Peyer's patch (tissue), 4 donors: ENCODE measurements at places on chromosomes 3 and 15.

DNA sequence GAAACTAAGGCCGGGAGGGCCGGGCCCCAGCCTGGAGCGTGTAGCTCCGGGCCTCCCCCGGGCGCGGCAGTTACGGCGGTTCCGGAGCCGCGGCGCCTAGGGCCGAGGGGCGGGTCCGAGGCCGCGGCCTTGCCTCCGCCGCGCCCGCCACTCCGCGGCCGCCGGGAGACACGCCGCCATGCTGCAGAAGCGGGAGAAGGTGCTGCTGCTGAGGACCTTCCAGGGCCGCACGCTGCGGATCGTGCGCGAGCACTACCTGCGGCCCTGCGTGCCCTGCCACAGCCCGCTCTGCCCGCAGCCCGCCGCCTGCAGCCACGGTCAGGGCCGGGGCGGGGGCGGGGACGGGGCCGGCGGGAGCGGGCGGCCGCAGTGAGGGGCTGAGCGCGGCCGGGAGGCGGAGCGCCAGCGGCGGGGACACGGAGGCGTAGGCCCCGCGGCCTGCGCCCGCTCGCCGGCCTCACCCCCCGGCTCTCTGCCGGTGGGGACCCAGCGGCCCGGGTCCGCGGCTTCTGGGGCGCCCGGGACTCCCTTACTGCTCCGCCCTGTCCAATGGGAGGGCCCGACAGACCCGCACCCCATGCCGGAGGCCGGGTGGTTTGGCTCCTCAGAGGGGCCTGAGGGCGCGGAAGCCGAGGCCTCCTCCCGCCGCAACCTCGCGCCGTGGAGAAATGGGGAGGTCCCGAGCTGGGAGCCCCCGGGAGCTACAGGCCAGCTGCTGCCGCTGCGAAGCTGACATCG, at the start of gene DIS3L:
Gene DIS3L (plus strand): TSS at position 150 of the 738 bp plus-strand sequence. CDS start 29 bp downstream, at position 179.
- DNase-seq = peak; percentile 81

DNA sequence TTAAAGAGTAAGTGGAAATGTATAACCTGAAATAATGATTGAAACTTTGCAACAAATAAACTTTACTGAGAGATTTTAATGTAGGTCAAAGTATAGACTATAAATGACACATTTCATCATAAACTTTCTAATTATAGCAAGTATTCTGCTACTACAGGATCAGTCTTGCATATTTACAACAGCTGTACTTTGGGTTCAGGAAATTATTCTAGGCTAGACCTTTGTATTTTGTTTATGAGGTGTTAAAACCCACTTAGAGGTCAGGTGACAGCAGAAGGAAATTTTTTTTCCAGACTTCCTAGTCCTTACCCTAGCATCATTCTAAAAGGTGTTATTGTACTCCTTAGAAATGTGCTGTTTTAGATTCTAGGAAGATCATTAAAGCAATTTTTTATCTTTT, 2.3 kb downstream of the RNF7 start:
- no peak for DNase-seq

- DNase-seq = peak; percentile 95
Observed at GRCh38 chr15:73991726-73992593, at the start of gene STOML1. TSS of gene STOML1 (minus strand) at chr15:73992295. CDS start at chr15:73992223, 72 bp downstream.

DNA sequence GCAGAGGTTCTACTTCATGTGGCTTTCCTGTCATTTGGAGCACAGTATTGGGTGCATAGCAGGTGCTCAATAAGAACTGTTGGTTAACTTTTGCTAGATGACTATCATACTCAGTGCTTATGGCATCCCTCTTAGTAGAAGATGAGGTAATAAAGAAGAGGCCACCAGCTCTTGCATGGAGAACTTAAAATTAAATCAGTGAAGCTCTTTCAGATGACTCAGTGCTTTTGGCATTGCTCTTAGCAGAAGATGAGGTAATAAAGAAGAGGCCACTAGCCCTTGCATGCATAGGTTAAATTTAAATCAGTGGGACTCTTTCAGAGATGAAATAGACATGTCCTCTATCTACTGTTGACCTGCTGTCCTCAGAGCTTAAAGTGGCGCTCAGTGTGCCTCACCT, 109.4 kb upstream of the FGF7 start:
- DNase-seq = no peak

DNA sequence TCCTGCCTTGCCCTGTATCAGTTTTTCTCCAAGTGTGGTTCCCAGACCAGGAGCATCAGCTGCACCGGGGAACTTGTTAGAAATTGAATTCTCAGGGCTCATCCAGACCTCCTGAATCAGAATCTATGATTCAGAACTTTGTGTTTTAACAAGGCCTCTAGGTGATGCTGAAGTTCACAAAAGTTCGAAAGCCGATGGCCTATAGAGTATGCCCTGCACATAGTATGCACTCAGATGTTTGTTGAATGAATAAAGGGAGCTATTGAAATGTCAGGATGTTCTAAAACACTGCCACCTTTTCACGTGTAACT, 664 bp upstream of the LARP6 start:
- no peak for DNase-seq

- DNase-seq = no peak
Observed at GRCh38 chr3:144409319-144409718, 437.7 kb downstream of the DIPK2A start.

DNA sequence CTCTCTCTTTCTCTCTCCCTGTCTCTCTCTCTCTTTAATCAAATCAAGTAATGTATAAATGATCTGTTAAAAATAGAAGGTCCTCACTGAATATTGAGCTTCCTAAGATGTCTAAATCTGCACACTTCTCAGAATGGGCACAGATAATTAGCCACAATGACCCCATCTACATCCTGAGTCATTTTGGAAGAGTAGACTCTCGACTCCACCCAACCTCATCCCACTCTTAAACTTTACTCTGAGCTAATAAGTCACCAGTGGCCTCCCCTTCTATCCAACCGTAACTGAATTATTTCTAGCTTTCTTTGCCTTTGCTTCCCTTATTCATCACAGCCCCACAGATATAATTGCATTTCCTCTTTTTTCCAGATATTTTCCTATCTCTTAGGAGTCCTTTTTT, 326.5 kb upstream of the ZNF717 start:
- no peak for DNase-seq

GRCh38 chr3:29168696-29169095, 112.2 kb upstream of the RBMS3 start:
- DNase-seq = no peak

DNA sequence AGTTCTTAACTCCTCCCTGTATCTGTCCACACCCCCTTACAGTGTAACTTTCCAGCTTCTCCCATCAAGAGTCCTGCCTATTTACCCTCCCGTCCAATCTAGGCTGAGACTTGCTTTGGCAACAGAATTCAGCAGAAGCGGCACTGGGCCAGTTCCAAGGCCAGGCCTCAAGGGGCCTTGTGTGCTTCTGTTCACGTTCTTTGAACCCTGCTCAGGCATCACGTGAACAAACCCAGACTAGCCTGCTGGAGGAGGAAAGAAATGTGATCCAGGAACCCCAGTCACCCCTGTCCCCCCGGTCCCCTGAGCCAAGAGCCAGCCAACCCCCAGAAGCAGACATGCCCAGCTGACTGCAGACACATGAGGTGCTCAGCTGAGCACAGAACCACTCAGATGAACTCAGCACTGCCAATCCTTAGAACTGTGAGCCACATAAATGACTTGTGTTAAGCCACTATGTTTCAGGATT, 76.1 kb upstream of the DCLK3 start:
- DNase-seq = no peak

DNA sequence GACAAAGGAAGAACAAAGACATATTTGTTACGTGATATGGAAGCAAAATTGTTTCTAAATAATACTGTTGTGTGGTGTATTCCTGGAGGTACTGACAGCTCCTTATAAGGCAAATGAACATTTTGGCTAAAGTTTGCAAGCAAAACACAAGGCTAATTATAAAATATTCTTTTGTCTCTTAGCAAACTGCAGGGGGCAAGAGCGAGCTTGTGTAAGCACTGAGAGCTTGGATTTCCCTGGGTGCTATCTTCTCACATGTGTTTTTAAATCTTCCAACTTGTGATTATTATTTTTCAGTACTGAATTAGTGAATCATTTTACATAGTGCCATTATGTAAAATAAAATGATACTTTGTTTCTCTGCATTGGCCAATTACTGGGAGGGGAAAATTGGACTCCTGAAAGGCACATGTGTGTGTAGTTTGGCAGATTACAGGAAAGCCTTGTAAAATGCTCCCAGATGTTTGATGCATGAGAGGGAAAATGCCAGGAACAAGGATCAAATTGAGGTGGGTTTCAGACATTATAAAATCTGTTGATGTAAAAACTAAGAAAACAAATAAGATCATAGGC, 611.5 kb downstream of the AGBL1 start:
- no peak for DNase-seq

- peak; percentile 71 for DNase-seq
Observed at GRCh38 chr15:76340198-76340802, 3.7 kb downstream of the ISL2 start.

GRCh38 chr3:64708456-64708855, 20.7 kb upstream of the ADAMTS9 start:
- DNase-seq = no peak

- no peak for DNase-seq
Observed at GRCh38 chr3:94927175-94927574, 864.3 kb downstream of the NSUN3 start.

- DNase-seq = no peak
Observed at GRCh38 chr15:68794863-68795262, 25.8 kb downstream of the ANP32A start.
